ENCODE measurements at places on chromosomes 3 and 15. TPM values are rescaled to one million over a fixed set of nuclear protein-coding genes. Genes with fewer than 3 reads are reported as not detected.

DNA sequence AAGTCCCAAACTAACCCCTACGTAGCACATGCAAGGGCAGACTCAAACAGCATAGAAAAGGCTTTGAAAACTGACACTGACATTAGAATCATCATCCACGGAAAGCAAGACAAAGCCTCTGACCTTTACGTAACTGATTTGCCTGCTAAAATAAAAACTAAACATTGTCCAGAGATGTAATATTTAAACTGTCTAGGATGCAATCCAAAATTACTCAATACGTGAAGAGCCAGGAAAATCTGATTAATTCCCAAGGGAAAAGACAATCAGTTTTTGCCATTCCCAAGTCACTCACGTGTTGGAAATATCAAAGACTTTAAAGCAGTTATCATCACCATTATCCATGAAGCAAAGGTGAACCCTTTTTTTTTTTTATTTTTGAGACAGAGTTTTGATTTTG lies 13.3 kb upstream of the IQCF1 start:
- DNase-seq, result no peak

DNA sequence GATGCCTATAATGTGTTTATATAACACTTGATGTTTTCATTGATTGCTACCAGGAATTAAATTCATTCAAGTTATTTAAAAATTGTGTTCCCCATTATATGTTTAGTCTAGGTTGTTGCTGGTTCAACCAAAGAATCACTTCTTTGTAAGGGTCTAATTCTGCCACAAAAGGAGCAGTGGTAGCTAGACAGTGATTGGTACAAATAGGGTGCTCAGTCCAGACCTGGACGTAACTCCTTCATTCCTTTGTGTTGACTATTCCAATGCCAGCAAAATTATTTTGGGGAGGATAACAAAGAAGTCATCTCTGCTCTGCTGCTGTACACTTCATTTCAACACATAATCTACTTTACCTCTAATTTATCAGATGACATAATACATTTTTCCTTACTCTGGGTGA lies 1.2 kb downstream of the CHMP2B start:
- no peak for DNase-seq

EXOSC7 gene
- 25.0 TPM for total RNA-seq

DNA sequence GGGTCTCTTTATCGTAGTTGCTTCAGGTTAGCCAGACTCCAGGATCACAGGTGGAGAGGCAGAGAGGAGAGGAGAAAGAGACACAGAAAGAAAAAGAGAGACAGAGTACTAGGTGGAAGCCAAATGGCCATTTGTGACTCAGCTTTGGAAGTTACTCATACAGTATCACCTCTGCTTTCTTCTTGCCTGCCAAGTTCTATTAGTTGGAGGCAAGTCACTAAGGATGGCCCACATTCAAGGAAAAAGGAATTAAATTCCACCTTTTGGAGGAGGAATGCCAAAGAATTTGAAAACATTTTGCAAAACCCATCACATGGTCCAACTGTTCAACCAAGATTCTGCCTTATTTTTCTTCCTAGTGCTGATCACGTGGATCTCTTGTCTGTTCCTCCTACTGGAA lies 291.1 kb downstream of the CHL1 start:
- no peak for DNase-seq

CAMK2N2 gene
- not detected for total RNA-seq

DNA sequence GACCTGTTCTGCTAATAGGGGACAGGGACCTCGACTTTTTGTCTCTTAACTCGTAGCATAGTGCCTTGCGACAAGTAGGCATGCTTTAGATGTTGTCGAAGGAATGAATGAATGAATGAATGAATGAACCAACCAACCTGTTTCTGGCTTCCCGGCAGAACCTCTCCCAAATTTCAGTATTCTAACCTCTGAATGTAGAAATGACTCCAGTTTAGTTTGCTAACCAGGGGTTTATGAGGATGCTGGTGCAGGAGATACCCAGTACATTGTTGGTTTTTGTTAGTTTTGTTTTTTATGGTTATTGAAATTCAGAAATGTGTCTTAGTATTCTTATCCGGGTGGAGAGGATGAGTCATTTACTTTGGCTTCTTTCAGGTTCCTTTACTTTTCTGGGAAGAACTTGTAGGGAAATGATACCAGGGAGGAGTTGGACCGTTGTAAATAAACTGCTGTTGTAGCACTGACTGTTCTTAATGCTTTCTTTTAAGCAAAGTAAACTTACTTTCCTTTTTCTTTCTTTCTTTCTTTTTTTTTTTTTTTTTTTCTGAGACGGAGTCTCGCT lies 29.6 kb upstream of the EHHADH start:
- DNase-seq, result no peak

DNA sequence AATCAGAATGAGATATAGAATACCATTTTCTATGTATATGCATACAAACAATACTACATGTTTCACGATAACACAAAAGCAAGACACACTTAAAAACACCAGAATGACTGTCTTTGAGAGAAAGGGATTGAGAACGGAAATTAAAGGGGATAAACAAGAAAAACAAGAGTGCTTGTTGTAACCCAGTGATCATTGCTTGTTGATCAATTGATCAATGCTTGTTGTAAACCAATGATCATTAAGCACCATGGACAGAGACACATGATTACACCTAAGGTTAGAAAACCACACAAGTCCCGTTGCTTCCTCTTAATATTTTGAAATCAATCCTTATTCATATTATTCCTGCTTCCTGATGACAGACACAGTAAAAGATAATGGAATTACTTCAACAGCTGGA lies 1.1 kb upstream of the OR4F15 start:
- no peak for DNase-seq

DNA sequence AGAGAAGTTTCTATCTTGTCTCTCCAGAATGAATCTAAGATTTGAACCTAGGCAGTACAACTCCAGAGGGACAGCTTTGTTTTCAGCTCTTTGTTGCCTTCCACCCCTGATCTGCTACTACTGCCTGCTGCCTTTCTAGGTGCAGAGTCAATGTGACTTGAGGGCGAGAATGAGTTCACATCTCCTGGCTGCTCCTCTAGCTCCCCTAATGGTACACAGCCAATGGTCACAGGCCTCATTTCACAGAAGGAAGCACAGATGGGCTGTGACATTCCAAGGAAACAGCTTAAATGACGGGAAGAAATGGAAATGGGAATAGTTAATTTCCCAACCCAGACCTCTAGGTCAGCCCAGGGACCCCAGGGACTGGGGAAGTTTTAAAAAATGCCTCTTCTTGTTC lies 32.4 kb downstream of the FAM43A start:
- no peak for DNase-seq
